ENCODE measurements at places on chromosomes 11 and 22. TPM values are rescaled to one million over a fixed set of nuclear protein-coding genes. Genes with fewer than 3 reads are reported as not detected.

The ARHGAP20 gene
- total RNA-seq: 0.86 TPM

The MPPED2 gene
- 1.6 TPM for total RNA-seq

The P4HA3 gene
- total RNA-seq: 0.75 TPM

The BBOX1 gene
- not detected for total RNA-seq

The TAF10 gene
- total RNA-seq: 26.6 TPM

The STK33 gene
- total RNA-seq: 16.4 TPM

The THOC5 gene
- total RNA-seq: 34.9 TPM

The HIC2 gene
- total RNA-seq: 1.8 TPM

The KLHL35 gene
- 0.20 TPM for total RNA-seq
